ENCODE measurements at places on chromosomes 3 and 15.

DNA sequence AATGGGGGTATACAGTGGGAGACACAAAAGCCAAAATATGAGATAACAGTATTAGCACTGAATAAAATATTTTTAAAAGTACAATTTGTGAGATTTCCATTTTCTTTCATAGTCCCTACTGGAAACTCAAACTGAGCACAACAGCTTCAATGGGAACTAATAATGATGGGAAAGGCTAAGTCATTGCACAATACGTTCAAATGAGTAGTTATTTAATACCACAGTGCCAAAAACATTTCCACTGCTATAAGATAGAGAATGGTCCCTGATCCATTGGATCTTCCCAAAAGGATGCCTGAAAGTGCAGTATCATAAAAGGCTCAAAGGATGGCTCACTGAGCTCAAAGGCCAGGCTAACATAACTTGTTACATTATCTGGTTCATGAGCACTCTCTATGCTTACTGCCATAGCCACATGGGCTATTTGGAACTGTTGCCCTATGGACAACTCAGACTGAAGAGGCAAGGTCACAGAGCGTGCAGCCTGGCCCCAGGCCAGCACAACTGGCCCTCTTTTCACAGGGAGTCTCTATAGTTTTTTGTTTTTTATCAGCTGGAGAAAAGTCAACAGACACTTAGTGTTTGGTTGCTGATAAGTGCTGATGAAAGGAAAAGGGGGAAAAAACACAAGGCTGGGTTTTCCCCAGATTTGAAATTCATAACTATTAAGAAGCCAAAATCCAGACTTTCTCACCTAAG, 54.1 kb upstream of the PPIB start:
- DNase-seq, result no peak

DNA sequence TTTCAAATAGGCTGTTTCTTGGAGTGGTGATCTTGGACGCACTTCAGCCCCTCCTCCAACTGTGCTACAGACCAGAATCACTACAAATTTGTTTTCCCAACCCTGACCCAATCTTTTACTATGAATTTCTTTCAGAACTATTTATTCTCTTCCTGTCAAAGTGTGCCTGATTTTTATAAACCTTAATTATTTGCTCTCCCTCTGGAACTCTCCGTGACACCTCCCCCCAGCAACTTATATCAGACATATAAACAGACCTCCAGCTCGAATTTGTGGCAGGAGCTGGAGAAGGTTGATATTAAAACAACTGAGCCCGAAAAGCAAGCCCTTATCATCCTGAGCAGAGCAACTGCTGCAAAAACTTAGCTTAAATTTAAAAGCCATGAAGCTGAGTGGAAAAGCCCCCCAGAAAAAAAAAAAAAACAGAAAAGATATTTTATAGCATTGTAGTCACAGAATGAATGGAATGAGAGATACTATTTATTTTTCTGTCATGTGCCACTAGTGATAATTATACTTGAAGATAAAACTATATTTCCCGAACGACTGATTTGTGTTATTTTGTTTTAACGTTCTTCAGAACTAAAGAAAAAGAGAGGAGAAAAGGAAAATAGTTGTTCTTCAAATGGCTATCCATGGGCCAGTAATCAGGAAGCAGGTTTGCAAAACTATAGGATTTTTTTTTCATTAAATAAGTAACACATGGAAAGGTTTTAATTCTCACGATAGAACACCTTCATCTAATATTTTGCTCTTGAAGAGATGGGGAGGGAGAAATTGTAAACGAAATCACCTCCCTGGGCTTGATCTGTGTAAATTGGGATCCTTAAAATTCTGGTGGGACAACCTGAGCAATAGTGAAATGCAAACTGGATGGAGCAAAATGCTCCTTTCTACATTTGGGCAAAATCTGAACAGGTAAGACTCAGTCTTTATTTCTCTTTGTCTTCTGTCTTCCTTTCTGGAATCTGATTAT, 80.8 kb downstream of the NR2F2 start:
- DNase-seq, result no peak

DNA sequence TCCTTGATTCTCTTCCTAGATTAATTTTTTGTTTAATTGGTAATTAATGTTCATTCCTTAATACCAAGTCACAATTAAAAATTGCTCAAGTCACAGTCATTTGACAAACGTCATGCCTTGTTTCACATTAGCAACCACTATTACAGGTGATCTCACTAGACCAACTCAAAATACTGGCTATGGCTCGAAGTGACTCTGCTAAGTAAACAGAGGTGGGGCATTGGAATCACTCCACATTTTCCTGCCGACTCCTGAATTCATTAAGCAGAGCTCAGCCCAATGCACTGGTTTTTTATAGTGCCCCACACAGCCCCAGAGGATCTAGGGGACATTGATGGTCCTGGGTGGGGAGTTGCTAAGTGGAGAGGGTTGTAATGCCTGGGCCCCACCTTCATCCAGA, 201.2 kb upstream of the NSMCE3 start:
- DNase-seq, result no peak

DNA sequence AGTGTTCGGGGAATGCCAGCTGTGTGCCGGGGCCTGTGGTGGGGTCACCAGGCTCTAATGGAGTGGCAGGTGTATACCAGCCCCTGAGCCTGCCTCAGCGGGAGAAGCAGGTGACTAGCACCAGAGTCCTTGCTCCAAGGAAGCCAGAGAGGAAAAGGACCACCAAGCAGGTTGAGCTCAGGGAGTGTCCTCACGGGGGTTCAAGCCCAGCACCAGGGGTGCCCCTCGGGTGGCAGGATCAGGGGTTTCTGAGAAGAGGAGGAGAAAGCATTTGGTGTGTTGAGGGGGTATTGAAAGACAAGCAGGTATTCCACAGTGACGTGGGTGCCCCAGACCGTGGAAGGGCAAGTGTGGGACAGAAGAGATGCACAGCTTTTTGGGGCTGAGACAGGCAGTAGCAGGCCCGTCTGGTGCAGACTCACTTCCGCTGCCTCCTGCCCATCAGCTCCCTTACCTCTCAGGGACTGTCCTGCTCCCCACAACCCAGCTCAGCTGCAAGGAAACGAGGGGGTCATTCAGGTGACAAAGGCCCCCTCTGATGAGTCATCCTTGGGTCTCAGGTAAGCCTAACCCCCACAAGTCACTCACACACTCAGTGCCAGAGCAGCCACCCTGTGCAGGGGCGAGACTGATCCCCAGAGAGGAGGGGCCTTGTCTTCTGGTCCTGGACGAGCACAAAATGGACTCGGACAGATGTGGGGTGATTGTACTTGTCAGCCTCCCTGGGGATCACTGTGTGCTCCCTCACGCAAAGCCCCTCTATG, 21.4 kb upstream of the POC1A start:
- no peak for DNase-seq

DNA sequence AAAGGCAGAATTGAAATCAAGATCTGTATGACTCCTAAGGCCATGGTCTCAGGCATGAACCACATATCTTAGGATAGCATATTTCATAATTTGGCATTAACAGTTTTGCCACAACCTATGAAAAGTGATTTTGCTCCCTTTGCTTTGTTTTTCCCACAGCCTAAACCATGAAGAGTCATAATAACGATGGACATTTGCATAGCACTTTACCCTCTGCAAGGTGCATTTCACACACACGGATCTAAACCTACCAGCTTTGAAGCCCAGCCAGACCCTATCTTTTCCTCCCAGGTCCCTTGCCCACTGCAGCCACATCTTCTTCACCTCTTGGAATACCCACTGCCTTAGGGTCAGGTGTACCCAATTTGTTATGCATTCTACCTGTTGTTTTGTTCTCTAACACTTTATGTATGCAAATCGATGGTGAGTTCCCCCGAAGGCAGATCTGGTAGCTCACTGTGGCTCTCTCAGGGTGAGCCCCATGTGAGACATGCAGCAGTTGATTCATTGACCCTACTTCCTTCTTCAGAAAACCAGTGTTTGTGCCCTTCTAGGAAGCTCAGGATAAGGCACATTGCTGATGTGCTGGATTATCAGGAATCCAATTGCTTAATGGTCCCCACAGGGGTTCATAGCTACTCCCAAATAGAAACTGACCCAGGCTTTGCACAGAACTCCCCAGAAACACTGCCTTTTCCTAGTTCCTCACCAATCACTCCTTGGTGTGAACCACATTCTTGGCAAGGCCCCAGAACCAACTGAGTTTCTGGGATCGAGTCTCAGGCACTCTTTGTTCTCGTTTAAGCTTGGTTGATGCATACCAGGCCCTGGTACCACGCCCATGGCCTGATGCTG, 8.7 kb downstream of the ARHGAP31 start:
- DNase-seq, result no peak

DNA sequence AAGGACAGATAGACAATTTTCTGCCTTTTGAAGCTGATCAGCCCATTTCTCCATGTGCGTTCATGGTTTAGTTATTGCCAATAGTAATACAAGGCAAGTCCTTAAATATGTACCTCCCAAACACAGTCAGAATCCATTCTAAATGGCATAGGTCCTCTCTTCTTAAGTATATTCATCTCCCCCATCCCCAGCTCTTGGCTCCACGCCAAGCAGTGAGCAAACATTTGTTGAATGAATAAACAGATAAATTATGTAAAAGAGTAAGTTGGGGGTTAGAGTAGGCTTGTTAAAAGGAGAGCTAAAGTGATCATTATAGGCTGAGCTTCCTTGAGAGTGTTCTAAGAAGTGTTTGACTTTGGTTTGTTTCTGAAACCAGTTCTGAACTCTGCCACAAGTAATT, 241.3 kb downstream of the ITPR1 start:
- no peak for DNase-seq

- no peak for DNase-seq
Observed at GRCh38 chr15:82894971-82895520, 57.5 kb downstream of the HOMER2 start.

DNA sequence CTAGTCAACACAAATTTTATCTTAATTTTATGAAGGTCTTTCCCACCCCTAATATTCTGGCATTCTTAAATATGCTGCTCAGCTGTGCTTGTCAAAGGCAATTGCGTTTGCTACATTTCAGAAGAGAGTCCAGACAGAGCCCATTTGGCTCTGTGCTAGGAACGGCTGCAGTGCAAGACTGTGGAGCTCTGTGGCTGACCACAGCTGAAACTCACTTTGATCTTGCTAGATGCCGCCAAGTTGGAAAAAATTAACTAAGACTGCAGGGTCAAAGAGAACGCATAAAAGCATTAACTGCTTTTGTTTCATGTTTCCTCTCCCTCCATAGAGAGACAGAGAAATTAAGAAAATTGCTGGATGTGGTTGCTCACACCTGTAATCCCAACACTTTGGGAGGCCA, 7.6 kb upstream of the PPP1R2 start:
- no peak for DNase-seq

DNA sequence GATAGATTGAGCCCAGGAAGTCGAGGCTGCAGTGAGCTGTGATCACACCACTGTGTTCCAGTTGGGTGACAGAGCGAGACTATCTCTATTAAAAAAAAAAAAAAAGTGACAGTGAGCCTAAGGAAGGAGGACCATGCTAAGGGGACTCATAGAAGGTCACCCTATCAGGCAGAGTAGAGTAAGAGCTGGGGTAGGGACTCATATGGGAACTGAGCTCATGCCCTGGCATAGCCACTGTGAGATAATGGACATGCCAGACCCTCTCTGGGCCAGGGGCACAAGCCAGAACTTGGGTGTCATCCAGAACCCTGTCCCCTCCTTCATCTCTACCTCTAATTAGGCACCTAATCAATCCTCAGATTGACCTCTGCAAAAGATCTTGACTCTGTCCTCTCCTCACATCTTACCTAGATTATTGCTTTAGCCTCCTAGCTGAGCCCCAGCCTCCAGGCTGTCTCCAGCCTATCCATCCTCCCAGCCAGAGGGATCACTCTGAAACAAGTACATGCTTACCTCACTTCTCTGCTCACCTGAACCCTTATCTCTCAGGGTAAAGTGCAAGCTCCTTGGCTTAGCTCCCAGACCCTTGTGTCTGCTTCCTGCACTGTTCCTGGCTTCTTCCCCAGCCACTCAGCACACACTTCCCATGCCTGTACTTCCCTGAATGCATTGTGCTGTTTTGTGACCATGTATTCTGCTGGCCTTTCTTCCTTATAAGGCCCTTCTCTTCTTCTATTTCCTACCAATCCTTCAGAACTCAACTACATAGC, 76.4 kb downstream of the DAPK2 start:
- no peak for DNase-seq

DNA sequence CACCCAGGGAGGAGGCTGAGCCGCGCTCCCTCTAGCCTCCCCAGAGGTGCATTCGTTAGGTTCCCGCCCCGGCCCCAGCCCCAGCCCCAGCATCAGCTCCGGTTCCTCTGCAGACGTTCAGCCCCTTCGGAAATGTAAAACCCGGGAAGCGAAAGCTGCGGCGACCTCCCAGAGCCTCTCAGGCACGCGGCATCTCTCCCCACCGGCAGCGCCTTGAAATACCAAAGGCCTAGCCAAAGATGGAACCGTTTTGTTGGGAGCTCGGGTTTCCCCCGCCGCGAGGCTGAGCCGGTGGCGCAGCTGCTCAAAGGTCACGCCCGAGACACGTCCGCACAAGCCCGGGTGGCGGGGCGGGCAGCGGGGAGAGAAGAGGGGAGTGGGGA, 77.8 kb upstream of the HES1 start:
- DNase-seq, result no peak
